ENCODE measurements at places on chromosomes 12 and 14.

DNA sequence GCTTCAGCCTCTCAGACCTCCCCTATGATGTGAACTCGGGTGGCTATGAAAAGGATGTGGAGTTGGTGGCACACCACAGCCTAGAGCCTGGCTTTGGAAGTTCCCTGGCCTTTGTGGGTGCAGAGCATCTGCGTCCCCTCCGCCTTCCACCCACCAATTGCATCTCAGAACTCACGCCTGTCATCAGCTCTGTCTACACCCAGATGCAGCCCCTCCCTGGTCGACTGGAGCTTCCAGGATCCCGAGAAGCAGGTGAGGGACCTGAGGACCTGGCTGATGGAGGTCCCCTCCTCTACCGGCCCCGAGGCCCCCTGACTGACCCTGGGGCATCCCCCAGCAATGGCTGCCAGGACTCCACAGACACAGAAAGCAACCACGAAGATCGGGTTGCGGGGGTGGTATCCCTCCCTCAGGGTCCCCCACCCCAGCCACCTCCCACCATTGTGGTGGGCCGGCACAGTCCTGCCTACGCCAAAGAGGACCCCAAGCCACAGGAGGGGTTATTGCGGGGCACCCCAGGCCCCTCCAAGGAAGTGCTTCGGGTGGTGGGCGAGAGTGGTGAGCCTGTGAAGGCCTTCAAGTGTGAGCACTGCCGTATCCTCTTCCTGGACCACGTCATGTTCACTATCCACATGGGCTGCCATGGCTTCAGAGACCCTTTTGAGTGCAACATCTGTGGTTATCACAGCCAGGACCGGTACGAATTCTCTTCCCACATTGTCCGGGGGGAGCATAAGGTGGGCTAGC is 7.0 kb upstream of the RPS26 start:
- DNase-seq, result no peak

GRCh38 chr14:47675466-47676314 is at the start of gene MDGA2:
Gene MDGA2 (minus strand): TSS chr14:47675605.
- peak; percentile 45 for DNase-seq

DNA sequence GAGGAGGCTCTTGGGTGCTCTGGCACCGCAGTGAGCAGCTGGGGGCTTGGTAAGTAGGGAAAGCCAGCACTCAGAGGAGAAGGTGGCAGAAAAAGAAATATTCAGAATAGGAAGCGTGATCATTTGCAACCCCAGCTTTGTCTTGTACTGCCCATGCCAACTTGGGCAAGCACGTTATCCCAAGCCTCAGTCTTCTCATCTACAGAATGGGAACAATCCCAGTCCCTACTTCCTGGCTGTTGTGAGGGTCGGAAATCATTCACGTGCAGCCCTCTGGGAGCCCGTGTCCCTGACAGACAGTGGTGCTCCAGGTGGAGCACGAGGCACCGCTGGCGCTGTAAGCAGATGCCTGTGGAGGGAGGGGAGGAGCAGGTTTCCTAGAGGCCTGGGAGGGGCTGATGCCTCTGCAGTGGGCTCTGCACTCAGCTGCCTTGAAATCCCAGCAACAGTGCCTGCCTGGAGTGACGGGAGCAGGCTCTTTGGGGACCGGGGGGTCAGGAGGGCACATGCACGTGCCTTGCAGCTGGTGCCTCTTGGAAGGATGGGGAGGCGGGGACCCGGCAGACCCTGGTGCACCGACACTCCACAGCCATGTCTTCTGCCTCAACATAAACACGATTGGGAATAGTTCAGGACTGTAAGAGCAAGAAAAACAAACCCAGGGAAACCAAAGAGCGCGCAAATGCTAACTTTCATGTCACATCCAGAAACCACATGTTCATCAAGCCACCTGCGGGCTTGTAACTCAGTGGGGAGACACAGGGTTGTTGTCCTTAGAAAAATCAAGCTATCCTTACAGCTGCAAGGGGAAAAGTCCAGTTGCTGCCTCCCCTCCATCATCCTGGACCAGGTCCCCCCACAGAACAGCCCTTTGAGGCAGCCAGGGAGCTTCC is 86.5 kb upstream of the DIO3 start:
- no peak for DNase-seq

DNA sequence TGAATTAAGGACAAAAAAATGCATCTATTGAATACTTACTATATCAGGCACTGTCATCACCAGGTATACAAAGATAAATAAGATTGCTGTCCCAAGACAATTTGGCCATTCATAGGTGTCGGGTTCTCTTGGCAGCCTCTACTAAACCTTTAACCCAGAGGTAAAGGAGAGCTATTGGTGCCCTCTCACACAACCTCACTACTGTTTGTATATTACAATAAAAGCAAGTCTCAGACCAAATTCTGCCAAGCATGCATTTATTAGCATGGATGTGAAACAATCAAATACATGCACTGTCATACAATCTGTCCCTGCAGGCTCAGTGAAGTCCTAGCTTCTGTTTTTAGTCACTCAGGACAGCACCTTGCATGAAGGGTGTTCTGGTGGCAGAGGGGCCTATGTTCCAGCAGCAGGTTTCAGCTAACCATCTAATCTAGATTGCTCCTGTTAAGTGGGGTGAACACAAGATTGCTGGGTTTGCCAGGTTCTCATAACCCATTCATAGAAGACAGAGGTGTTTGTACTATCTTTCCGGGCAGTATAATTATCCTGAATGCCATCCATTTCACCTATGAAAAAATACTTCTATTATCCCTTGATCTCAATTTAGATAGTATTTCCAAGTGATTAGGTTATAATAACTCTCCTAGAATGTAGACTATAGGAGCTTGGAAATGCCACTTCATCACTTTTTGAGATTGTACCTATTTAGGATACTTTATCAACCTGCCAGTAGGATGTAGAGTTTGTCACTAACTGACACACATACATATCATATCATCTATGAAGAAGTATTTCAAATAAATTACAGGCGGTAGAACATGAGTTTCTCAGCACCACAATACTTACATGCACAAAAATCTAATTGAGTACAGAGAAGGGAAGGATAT is 254.0 kb upstream of the KRR1 start:
- no peak for DNase-seq

DNA sequence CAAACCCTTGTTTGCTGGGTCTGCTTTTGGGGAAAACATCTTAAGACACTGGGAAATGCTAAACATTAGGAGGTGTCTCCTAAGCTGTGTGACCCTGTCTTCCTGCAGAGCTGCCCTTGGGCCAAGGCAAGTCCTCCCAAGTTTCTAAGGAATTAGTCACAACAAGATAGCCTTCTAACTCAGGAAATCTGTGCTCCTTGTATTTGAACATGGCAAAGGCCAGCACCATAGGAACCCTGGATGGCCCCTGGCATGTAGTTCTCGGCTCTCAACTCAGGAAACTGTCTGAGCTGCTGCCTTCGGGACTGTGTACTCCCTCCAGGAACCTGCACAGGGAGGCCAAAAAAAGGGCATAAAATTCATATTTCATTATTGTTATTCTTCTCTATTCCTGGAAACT is 37.6 kb upstream of the LTBP2 start:
- no peak for DNase-seq

DNA sequence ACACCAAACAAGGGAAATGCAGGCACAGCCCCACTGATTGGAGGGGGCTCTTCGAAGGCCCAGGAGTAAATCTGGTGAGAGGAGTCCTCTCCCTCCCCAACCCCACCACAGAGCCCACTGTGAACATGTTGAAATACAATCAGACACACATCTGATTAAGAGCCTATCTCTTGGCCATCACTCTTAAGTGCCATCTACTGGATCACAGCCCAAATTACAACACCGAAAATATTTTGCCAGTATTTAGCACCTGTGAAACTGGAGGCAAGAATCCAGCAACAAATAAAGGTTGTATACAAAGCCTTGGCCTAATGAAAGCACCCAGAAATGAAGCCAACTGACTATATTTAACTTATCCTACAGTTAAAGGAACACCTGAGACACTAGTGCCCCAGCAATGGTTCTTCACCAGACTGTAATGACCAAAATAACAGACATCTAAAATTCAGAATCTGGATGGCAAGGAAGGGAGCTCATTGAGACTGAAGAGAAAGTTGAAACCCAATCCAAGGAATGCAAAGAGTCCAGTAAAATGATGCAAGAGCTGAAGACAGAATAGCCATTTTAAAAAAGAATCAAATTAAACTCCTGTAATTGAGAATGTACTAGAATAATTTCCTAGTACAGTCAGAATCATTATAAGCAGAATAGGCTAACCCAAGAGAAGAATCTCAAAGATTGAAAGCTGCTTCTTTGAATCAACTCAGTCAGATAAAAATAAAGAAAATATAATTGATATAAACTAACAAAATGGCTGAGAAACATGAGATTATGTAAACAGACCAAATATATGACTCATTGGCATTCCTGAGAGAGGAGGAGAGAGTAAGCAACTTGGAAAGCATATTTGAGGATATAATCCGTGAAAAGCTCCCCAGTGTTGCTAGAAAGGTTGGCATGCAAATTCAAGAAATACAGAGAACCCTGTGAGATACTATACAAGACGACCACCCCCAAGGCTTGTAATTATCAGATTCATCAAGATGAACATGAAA is 1117.0 kb downstream of the FLRT2 start:
- DNase-seq, result no peak

- DNase-seq, result no peak
Observed at GRCh38 chr12:124713436-124714082, 146.1 kb upstream of the NCOR2 start.

GRCh38 chr12:131591714-131592709 is 118.9 kb upstream of the SFSWAP start:
- DNase-seq, result no peak

GRCh38 chr12:7624478-7624877 is 41.2 kb downstream of the APOBEC1 start:
- DNase-seq, result no peak

- peak; percentile 58 for DNase-seq
Observed at GRCh38 chr14:96001866-96002497, 37.2 kb upstream of the C14orf132 start.

DNA sequence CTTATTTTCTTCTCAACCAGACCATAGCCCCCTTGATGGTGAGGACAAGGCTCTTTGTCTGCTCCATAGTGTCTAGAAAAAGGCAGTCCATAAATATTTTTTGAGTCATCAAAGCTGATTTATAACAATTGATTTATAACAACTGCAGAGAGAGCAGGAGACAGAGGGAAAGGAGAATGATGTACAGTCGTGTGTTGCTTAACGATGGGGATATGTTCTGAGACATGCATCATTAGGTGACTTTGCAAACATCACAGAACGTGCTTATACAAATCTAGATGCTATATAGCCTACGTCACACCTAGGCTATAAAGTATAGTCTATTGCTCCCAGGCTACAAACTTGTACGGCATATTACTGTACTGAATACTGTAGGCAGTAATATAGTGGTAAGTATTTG is 143.3 kb downstream of the NTF3 start:
- no peak for DNase-seq

DNA sequence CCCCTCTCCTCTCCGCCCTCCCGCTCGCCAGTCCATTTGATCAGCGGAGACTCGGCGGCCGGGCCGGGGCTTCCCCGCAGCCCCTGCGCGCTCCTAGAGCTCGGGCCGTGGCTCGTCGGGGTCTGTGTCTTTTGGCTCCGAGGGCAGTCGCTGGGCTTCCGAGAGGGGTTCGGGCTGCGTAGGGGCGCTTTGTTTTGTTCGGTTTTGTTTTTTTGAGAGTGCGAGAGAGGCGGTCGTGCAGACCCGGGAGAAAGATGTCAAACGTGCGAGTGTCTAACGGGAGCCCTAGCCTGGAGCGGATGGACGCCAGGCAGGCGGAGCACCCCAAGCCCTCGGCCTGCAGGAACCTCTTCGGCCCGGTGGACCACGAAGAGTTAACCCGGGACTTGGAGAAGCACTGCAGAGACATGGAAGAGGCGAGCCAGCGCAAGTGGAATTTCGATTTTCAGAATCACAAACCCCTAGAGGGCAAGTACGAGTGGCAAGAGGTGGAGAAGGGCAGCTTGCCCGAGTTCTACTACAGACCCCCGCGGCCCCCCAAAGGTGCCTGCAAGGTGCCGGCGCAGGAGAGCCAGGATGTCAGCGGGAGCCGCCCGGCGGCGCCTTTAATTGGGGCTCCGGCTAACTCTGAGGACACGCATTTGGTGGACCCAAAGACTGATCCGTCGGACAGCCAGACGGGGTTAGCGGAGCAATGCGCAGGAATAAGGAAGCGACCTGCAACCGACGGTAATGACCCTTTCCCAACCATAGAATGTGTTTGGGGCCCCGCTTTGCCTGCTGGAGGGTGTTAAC is 615 bp downstream of the CDKN1B start:
- no peak for DNase-seq

GRCh38 chr14:21997300-21997699 is 323.7 kb upstream of the OR4E1 start:
- DNase-seq, result no peak

DNA sequence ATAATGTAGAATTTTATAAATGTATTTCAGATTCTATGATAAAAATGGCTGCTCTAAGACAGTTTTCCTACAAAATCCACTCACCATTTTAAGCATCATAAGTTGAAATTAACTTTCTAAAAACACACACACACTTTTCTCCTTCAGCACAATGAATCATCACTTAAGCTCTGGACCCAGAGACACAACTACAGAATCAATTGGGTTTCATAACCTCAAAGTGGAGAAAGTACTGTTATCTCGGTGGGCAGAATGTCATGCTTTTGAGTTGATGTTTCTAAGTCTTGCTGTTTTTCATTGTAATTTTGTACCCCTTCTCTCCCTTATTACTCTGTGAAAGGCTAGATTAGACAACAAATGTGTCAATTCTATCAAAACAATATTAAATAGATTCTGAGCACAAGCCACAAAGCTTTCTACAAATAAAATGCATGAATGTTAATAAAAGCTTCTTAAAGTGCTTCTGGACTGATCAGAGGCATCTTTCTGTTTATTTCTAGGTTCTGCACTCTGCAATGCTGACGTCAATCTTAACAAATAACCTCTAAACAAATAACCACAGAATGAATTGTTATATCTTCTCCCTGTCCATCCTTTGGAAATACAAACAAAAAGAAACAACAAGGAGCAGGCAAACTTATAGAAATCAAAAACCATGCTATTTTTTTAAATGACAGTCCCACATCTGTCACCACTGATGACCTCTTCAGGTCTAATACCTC is 8.2 kb downstream of the IPO8 start:
- DNase-seq, result no peak

- no peak for DNase-seq
Observed at GRCh38 chr12:47377414-47378221, 297.9 kb upstream of the AMIGO2 start.

DNA sequence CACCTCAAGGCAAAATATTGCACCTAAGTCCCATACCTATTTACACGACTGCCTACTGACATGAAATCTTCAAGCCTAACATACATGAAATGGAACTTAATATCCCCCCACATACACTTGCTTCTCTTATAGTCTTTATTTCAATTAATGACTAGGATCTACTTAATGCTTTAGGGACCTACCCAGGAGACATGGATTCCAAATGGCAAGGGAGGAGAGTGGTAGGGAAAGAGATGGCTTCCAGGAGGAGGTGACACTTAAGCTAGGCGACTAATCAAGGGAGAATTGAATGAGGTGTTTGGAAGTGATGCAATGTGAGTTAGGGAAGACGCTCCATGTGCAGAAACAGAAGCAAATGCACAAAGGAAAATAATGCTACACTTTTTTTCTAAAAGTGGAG is 9.7 kb upstream of the PPP1R12A start:
- DNase-seq, result no peak

- DNase-seq, result peak; percentile 38
Observed at GRCh38 chr12:6735448-6736191, 11.8 kb downstream of the COPS7A start.

- no peak for DNase-seq
Observed at GRCh38 chr12:91980389-91980821, 165.2 kb downstream of the BTG1 start.

All from NCI-H345 (cell line).